ENCODE measurements at places on chromosomes 1 and 21.

- DNase-seq, result no peak
These were observed 8.4 kb upstream of the CROCC start for GRCh38 chr1:16913181-16913832.

DNA sequence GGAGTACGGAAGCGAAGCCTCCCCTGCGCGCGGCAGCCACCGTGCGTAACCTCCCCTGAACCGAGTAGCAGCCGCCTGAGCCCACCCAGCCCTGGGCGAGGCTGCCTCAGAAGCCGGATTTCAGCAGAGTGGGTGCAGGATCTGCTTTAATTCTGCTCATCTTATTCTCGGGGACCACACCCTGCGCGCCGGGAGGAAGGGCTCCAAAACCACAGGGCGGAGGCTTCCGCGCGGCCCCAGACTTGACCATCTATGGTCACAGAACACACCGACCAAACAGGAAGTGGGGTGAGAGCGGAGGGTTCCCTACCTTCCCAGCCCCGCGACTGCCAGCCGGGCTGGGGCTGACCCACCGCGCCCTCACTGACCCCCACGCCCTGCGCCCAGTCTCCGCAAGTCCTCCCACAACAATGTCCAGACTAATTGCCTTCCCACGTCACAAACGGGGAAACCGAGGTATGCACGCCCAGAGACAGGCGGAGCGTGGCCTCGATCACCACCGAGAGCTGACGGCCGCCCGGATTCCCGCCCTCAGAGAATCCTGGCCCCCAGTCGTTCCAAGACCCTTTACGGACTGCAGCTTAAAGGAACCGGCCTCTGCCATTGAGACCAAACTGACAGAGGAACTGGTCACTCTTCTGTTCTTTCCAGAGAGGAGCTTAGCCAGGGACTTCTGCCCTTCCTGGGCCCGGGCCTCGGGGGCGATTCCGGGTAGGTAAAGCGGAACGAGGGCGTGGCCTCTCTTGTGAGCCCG is 595 bp upstream of the CAP1 start:
- DNase-seq, result peak; percentile 81

GRCh38 chr1:109306832-109307273 is at the start of gene MYBPHL:
TSS of gene MYBPHL (minus strand) at chr1:109307011. CDS start at chr1:109306991, 20 bp downstream.
- no peak for DNase-seq

GRCh38 chr21:25887646-25888306 is 153.0 kb downstream of the GABPA start:
- no peak for DNase-seq

GRCh38 chr1:77536813-77537212 is 145.6 kb downstream of the ZZZ3 start:
- no peak for DNase-seq

DNA sequence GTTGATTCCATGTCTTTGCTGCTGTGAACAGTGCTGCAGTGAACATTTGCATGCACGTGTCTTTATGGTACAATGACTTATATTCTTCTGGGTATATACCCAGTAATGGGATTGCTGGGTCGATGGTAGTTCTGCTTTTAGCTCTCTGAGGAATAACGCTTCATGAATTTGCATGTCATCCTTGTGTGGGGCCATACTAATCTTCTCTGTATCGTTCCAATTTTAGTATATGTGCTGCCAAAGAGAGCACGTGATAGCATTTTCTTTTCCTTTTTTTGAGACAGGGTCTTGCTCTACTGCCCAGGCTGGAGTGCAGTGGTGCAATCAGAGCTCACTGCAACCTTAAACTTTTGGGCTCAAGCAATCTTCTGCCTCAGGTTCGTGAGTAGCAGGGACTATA is 24.9 kb upstream of the MAP1LC3C start:
- no peak for DNase-seq

DNA sequence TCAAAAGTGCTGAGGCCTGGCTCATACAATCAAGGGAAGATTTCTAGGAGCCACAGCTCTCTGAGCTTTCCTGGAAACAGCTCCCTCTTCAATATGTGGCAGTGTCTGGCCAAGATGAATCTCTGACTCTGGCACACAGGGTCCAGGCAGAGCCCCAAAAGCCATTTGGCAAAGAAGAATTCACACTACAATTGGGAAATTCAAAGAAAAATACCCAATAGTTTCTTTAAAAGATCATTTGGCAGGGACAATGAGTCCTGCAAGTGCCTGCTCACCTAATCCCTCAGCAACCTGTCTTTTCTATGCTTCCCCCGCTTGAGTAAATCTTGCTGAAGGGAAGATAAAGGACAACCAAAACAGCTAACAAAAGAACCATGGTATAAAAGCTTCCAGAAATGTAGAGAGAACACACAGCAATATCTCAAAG is 124.6 kb downstream of the TGFBR3 start:
- DNase-seq, result no peak

DNA sequence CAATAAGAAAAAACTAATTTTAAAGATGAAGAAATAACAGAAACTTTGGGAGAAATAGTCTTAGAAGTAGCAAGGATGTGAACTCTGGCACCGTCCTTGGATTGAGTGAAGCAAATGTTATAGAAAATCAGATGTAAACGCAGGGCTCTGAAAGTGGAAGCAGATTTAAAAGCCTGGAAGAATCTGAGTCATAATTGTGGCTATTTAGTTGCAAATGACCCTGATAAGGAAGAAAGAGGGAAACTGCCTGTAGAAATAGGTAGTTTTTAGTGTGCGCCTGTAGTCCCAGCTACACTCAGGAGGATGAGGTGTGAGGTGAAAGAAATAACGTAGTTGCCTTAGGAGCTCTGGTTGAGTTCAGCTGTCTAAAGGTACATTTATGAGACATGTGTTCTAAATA is 101.0 kb downstream of the NGF start:
- no peak for DNase-seq

GRCh38 chr1:44713321-44713781 is 17.6 kb downstream of the RNU5D-1 start:
- no peak for DNase-seq

All from type B pancreatic cell (in vitro differentiated cells).